ENCODE measurements at places on chromosomes 6 and 20. TPM values are rescaled to one million over a fixed set of nuclear protein-coding genes. Genes with fewer than 3 reads are reported as not detected.

DNA sequence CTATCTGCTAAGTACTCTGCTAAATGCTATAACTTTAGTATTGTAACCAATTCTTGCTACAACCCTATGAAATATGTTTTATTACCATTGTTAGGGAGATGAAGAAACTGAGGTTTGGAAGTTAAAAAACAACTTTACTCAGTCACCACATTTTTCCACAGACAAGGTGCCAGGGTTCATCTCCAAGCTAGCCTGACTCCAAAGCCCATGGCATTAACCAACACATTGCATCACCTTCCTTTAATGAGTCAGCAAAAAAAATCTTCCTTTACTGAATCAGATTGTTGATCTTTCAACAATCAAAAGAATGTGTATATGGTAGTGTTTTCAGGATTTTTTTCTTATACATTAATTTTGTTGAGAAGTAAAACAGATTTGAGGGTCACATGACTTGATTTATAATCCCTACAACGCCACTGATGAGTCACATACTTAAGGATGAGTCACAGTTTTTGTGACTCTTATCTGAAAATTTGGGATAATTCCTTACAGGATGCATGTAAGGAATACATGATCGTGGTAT is 41.5 kb downstream of the MAN1A1 start:
- no peak for DNase-seq

- no peak for DNase-seq
Observed at GRCh38 chr6:7143476-7143974, 35.8 kb downstream of the RREB1 start.

Gene STMN3
- total RNA-seq = 19.6 TPM

Gene ZNF311
- 2.0 TPM for total RNA-seq

- DNase-seq = no peak
Observed at GRCh38 chr20:46811224-46812084, 83.2 kb upstream of the EYA2 start.
